Fibroblast of gingiva (primary cell): ENCODE measurements at places on chromosomes 13 and 19.

GRCh38 chr19:17245535-17245984 lies at the start of gene NR2F6:
TSS of gene NR2F6 (minus strand) at chr19:17245919. CDS start at chr19:17245220, 699 bp downstream.
- DNase-seq = no peak

DNA sequence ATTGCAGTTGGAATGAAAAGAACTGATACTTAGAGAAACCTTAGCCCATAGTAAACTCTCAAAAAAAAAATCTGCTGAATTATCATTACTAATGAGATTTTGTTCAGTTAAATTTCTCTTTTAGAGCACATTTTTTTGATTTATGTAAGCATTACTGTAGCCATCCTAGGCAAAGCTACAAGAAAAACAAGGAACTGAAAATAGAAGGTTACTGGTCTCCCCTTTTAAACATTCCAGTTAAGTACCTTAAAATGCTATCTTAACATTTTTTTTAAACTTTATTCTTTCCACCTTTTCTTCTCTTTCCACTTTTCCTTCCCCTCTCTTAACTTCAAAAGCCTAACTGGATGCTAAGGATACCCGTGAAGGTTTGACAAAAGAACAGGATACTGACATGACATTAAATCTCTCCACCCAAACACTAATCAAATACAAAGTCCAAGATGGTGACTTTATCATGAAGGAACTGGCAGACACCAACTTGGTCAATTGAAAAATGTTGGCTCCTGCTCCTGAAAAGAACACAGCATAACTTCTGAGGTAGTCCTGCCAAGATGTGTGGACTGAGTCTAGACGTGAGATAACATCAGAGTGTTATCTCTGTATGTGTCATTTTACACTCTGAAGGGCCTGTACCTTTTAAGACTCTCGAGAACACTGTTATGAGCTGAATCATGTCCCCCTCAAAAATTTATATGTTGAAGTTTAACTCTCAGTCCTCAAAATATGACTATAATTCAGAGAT lies 29.5 kb upstream of the SACS start:
- no peak for DNase-seq

- DNase-seq = no peak
Measured at GRCh38 chr13:54574791-54575190, 1546.2 kb downstream of the OLFM4 start.

GRCh38 chr13:30409886-30410704 lies 12.2 kb upstream of the UBE2L5 start:
- DNase-seq = peak; percentile 47

- DNase-seq = no peak
Measured at GRCh38 chr13:112103961-112104880, 37.3 kb downstream of the SOX1 start.
